ENCODE measurements at places on chromosomes 2 and 18.

DNA sequence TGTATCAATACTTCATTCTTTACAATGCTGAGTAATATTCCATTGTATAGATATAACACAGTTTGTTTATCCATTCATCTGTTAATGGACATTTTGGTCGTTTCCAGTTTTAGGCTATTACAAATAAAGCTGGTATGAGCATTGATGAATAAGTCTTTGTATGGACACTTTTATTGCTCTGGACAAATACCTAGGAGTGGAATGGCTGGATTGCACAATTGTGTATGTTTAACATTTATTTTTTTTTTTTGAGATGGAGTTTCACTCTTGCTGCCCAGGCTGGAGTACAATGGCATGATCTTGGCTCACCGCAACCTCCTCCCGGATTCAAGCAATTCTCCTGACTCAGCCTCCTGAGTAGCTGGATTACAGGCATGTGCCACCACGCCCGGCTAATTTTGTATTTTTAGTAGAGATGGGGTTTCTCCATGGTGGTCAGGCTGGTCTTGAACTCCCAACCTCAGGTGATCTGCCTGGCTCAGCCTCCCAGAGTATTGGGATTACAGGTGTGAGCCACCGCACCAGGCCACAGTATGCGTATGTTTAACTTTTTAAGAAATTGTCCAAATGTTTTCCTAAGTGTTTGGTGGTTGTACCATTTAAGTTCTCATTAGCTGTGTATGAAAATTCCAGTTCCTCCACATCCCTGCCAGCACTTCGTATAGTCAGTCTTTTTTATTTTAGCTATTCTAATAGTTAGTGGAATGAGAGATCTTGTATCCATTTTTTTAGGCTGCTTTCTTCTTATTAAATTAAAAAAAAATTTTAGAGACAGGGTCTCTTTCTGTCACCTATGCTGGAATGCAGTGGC is 194.9 kb upstream of the HAAO start:
- no peak for DNase-seq

DNA sequence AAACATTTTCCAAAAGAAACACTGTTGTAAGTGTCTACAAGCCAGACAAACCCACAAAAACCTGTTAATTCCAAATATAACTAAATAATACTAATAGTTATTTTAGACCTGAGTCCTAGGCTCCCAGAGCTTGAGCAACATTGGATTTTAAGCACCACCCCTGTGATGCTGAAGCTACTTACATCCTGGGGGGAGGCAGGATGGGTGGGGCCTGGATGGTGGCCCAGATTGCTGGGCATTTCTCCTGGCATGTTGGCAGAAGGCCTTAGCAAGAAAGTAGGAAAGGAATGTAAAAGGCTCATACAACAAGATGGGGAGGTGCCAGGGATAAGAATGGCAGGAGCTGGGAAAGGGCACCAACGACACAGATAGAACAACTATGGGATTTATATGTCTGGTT is 50.7 kb upstream of the OTX1 start:
- DNase-seq, result no peak

DNA sequence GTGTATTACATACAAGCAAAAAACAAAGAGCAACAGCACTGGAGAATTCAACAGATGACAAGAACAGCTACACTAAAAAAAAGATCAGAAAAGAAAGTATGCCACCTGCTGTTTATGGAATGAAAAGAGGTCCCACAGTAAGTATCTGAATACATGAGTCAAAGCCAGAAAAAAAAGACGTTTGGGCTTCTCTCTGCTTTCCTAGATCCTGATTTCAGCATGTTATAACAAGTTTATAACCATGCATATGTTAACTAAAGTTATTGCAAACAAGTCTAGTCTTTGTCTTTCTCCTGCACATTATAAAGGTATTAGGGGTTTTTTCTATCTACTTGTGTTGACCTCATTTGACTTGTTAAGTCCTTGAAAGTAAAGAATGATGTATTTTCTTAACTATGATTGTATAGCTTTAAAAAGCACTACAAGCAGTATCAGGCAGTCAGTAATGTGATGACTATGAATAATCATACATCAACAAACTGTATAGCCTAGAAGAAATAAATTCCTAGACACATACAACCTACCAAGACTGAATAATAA is 108.5 kb upstream of the COL5A2 start:
- DNase-seq, result no peak

DNA sequence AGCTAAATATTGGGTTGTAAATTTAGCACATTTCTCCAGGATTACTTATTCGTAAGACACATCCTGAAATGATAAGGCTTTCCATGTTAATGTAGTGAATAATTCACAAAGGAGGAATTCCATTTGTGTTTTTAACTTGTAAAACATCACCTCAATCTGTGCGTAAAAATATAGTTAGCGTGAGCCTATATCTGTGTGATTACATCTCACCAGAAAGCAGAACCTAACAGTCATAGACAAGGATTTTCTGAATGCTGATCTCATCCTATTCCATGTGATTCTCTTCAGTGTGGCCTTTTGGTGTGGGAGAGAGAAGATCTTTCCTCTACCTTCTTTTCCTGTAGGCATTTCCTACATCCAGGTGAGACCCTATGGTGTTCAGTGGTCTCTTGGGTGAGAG is 263.2 kb upstream of the RASGRP3 start:
- no peak for DNase-seq

DNA sequence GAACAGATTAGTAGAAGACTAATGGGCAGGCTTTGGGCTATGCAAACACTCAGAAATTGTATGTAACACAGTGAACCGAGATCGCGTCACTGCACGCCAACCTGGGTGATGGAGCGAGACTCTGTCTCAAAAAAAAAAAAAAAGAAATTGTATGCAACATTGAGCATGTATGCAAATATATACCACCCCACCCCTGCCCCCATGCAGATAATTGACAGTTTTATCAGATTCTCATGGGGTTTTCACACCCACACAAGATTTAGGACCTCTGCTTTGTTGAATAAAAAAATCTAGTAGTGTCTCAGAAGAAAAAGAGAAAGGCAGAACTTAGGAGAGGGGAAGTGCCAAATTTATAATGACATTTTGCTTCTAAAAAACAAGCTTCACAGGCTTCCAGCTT is 131.6 kb upstream of the FN1 start:
- no peak for DNase-seq

Measured in NCI-H1417 treated with DMSO at 0.1 percent for 48 hours (cell line).